ENCODE measurements at places on chromosomes 7 and 10.

DNA sequence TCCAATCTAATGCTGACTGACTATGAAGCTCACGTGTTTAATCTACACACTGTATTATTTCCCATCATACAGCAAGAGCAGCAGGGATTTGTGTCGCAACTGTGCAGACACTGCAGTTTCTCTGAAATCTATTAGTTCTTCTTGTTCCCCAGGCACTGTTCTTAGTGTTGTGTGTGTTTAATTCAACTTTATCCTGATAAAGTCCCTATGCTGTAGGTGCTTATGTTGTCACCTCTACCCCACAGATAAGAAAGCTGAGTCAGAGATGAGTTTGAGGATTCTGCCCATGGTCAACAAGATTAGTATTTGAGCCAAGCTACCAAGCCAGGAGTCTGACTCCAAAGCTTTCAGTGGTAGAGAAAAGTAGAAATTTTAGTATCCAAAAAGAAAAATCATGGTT is 22.5 kb upstream of the EPHB6 start:
- DNase-seq, result no peak
- H3K36me3 ChIP-seq, result no peaks in the 10 kb centered on the region
- H3K27ac ChIP-seq, result no peak overlapping the region

GRCh38 chr10:113958631-113959382 is 84.9 kb upstream of the ADRB1 start:
- H3K27me3 ChIP-seq, result no peaks in the 10 kb centered on the region
- H3K27ac ChIP-seq, result no peak overlapping the region
- H3K4me1 ChIP-seq, result peaks cover 19% of the 10 kb centered on the region
- DNase-seq, result peak; percentile 62
- no peak overlapping the region for H3K4me3 ChIP-seq

GRCh38 chr7:142815134-142815533 is 39.7 kb upstream of the EPHB6 start:
- no peak overlapping the region for H3K4me3 ChIP-seq
- no peaks in the 10 kb centered on the region for H3K4me1 ChIP-seq
- no peak for DNase-seq
- no peak overlapping the region for H3K27ac ChIP-seq

DNA sequence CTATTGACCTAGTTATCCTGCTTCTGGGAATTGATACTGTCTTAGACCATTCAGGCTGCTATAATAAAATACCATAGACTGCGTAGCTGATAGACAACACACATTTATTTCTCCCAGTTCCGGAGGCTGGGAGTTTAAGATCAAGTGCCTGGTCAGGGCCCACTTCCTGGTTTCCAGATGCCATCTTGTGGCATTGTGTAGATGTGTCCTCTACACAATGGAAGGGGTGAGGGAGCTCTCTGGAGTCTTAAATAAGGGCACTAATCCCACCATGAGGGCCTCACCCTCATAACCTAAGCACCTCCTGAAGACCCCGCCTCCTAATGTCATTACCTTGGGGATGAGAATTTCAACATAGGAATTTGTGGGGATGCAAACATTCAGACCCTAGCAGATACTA is 62.4 kb downstream of the SLC35B4 start:
- H3K27ac ChIP-seq, result no peak overlapping the region
- no peaks in the 10 kb centered on the region for H3K36me3 ChIP-seq
- H3K4me1 ChIP-seq, result no peaks in the 10 kb centered on the region
- peak; percentile 4 for DNase-seq
- no peak overlapping the region for H3K4me3 ChIP-seq

Data from SJCRH30 (cell line).